IMR-90 (cell line): ENCODE measurements at places on chromosomes 12 and 14. TPM values are rescaled to one million over a fixed set of nuclear protein-coding genes. Genes with fewer than 3 reads are reported as not detected.

Gene PLA2G1B
- not detected in 2 replicates for total RNA-seq

DNA sequence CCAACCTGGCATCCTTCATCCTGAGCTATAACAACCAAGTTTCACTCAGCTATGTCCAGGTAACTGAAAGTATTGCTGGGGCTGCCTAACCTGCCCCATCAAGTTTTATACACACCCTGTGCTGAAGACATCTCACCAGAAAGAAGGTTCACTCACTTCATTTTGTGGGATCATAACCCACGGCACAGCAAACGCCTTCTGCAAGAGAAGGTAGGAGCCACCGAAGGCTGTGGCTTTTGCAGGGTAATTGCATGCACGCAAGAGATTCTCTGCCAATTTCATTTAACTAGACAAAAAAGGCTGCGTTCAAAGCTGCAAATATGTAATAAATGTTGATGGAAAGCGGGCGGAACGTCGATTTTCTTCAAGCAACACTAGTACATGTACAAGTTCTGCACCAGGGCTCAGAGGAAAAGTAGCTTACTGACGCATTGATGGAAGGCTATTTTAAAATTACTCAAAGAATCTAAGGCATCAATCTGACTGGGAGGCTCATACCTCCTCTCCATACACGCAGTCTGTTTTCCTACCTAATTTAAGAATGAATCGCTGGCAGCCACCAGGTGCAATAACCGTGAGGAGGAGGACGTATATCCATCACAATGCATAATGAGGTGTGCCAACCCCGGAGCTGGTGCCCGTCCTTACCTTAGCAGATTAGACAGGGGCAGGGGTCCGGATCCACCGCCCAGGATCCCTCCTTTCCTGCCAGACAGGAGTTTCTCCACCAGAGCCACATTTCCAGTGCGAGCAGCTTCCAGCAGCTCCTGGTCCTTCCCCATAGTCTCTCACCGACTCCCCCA is 1.1 kb downstream of the ANKS1B start:
- DNase-seq, result no peak

DNA sequence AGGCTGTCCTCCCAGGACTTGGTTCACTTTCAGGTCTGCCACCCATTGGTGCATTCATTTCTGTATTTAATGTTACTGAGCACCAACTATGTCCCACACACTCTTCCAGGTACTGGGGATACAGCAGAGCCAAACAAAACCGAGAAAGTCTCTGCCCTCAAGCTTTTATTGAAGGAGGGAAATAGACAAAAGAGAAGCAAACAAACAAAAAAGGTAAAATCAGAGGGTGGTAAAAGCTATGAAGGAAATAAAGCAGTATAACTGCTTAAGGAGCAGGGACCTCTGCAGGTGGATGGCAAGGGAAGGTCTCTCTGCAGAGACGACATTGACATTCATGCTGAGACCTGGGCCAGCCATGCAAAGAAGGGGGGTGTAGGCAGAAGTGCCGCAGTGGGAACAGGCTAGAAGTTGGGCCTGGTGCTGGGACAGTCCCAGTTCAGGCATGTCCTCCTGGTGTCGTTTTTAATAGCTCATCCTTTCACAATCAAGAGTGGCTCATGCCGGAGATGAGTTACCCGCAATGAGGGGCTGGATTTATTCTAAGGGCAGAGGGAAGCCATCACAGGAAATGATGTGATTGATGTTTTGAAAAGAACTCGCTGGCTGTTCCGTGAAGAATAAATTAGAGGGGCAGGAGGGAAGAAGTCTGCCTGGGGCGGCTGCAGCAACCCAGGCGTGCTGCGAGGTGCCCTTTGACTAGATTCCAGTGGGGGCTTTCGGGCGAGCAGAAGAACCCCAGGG is 72.8 kb downstream of the IRF2BPL start:
- peak; percentile 59 for DNase-seq

DNA sequence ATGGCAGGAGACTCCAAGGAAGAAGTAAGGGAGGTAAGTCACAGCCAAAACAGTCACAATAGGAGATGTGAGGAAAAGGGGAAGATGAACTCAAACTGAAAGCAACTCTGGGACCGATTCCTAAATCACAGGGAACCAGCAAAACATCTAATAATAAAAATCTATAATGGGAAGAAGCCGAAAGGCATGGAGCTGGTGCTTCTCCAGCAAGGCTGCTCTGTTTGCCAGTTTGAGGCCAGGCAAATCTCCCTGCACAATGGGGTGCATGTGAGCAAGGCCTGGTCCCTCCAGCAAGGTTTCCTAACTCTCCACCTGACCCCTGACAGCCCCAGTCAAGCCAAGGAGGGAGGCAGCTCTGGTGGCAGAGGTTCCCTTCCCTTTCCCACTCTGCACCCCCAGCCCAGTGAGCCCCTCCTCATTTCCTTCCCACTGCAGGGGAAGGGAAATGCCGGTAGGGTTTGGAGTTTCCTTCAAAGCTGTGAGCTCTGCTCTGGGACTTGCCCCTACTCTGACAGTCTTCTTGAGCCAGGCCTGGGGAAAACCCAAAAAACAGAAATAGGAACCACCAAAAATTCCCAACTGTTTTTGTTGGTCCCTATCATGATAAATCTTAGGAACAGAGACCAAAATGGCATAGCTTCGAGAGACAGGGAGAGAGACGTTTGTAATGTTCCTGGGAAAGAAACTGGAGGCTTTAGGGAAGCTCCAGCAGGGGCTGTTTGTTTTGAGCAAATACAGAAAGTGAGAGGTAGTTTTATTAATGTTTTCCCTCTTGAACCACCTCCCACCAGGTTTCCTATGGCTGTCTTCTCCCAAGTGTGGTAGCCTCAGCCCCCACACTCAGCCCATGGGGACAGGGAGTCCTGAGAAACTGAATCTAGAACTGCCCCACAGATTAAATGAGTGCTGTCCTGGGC is 34.6 kb downstream of the FMNL3 start:
- DNase-seq, result no peak

DNA sequence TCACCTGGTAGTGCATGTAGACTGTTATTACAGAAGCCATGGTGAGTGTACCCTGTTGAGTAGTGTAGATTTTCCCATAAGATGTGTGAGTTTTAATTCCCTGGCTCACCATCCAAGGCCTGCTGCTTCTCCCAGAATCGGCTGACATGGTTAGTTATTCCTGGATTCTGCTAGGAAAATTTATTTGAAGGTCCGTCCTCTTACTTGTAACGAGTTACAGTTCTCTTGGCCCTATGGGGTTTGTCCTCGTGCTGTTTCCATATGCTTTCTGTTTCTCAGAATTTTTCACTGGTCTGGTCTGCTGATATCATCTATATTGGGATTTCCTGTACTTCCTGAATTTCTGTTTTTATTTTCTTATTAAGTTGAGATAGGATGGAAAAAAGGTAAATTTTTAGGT is 423.3 kb upstream of the RGS6 start:
- DNase-seq, result no peak

- no peak for DNase-seq
These were observed 97.7 kb upstream of the IFNG-AS1 start for GRCh38 chr12:67891596-67891995.

GRCh38 chr14:30295980-30296379 is 263.0 kb upstream of the G2E3 start:
- no peak for DNase-seq

Gene NRL
- total RNA-seq, result 0.18 and 0.28 TPM in 2 replicates

- no peak for DNase-seq
These were observed 28.3 kb upstream of the TEAD4 start for GRCh38 chr12:2930865-2931264.

DNA sequence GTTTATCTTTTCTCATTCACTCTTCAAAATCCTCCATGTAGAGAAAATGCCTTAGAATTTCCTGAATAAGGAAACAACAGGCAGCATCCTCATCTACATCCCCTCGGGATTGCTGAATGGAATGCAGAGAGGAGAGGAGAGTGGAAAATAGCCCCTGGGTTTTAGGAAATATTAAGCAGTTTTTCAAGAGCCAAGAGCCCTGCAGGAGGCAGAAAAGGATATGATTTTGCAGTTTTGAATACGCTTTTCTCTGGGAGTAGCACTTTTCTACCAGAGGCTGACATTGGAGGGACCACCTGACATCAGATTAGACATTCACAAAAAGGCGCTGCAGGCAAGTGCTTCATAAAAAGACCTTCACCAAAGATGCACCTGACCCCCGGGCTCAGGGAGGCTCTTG is 362.2 kb upstream of the SFSWAP start:
- no peak for DNase-seq

DNA sequence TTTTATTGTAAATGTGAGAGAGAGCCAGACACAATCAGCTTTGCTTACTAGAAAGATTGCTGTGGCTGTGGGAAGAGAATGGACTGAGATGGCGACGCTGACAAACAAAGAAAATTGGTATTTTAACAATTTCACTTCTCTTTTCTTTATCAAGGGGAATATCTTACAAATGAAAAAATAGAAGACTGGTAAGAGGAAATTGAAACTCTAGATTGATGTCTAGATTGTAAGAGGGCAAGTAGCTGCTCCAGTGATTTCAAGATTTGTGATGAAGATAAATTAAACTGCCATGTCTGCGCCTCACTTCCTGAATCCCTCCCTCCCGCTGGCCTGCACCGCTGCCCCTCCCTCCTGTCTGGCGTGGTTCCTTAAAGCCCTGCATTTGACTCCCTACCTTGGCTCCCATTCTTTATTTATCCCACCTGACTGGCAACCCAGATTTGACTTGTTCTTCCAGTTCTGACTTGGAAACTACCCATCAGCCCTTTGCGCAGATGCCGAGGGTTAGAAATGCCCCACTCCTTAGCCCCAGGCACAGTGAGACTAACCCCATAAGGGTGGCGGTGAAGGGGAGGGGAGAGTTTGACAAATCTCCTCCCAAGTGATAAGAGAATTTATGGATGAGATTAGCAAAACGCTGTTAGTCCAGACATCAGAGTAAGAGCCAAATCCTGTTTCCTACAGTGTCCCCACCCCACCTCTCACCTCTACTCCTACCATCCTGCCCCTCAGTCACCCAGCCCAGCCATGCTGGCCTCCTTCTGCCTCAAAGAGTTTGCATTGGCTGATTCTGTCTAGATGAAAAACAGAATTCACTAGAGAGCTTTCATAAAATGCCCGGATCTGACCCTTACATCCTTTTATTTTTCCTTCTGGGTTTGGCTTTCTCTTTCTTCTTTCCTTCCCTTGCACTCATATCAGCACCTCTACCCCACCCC is 125.3 kb upstream of the ATF7IP start:
- DNase-seq, result no peak

Gene MANSC4
- not detected in 2 replicates for total RNA-seq

DNA sequence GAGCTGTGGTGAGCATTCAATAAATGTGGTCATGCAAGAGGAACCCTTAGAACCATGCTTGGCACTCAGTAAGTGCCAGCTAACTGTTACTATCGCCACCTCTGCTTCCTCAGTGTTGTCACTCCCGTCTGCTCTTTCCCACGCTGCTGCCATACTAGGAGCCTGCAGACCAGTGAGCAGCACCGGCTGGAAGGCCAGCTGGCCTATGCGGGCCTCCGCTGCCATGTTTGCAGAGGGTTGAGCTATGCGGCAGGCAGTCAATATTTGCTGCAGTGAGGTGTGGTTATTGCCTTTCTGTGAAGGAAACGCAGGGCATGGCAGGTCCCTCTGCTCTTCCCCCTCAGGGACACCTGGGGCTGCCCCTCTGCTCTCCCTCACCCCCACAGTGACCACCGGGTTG is 13.0 kb downstream of the KMT5A start:
- no peak for DNase-seq

DNA sequence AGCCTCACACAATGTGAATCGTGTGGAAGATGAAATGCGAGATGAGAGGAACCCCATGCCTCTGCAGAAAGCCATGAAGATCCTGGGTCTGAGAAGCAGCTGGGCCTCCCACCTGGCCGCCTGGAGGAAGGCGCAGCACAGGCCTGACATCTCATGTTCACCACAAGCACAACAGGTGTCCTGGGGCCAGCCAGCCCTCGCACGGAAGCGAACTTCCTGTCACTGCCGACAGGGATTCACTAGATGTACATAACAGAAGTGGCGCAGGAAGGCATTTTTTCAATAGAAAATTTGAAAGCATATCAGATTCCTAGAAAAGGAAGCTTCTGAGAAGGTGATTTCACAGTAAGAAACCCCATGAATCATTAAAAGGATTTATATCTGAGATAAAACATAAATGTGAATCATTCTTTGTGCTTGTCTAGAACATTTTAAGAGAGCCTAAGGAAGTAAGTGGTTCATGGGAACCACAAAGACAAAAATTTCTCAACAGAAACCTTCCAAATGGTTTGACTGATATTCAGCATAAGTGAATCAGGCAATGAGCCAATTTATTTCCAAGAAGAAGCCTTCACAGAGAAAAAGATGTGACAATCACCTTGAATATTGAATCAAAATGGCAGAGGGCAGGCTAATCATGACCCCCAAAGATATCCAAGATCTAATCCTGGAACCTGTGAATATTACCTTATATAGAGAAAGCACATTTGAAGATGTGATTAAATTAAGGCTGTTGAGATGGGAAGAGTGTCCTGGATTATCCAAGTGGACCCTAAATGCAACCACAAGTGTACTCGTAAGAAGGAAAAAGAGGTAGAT is 311.9 kb downstream of the DUSP6 start:
- DNase-seq, result peak; percentile 44

Gene COX8C
- not detected in 2 replicates for total RNA-seq

DNA sequence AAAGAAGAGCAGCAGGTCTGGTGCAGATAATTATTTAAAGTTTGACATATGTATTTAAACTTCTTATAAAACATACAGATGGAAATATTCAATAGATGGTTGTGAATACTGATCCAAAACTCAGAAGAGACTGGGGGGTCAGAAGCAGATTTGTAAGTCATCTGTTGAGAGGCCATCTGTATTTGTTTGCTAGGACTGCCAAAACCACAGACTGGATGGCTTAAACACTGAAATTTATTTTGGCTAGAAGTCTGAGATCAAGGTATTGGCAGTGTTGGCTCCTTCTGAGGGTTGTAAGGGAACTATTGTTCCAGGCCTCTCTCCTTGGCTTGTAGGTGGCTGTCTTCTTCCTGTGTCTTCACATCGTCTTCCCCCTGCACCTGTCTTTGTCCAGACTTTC is 153.9 kb downstream of the LRRK2 start:
- DNase-seq, result no peak

- no peak for DNase-seq
These were observed 151.0 kb downstream of the EPS8 start for GRCh38 chr12:15638231-15638630.

- no peak for DNase-seq
These were observed 60.8 kb downstream of the SLC24A4 start for GRCh38 chr14:92383805-92384204.

Gene ATG14
- 12.4 and 13.3 TPM in 2 replicates for total RNA-seq

DNA sequence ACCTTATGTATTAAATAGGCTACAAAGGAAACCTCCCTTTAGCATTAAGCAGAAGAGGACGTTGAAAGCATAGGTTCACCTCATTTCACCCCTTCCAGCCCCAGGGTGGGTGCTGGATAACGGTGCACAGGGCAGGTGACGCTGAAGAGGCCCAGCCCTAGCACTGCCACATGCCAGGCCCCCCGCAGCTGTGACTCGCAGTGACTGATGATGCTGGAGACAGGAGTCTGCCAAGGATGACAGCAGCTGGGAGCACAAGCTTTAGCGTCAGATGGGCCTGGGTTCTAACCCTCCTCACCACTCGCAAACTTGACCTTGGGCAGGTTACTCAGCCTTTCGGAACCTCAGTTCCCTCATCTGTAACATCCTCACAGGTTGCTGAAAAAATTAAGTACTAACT is 76.7 kb downstream of the TBK1 start:
- peak; percentile 20 for DNase-seq
